H54 (cell line): ENCODE measurements at places on chromosomes 12 and 14.

GRCh38 chr14:61344437-61345150 is 23.2 kb downstream of the PRKCH start:
- DNase-seq = no peak

DNA sequence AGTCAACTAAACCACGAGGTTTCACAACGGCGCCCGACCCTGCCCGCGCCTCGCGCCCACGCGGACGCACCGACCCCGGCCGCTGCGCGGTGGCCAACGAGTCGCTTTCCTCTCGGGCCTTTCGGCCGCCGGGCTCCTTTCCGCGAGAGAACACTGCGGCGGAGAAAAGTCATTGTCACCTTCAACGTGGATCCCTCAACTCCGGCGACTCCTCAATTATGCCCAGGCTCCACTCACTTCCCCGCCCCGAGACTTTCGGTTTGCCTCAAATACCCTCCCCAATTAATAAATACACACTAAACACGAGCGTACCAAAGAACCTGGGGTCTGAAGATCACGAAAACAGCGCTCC is 450 bp downstream of the SINHCAF start:
- DNase-seq = no peak

GRCh38 chr12:52756281-52756960 is 20.7 kb downstream of the KRT76 start:
- DNase-seq = no peak

DNA sequence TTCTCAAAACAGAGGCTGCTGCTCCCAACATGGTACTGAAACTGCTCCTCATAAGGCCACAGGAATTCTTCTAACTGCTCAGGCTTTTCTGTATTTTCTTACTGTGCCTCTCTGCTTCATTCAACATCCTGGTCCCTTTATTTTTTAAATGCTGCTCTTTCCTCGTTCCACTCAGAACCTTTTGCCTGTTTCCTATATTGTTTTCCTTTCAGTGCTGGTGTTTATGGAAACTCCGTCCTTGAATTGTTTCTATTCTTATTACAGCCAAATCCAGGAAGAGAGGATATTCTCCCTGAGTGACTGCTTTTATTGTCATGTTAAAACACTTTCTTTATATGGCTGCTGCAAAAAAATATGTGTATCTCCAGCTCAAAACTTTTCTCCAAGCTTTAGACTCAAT is 173.0 kb upstream of the E2F7 start:
- no peak for DNase-seq

DNA sequence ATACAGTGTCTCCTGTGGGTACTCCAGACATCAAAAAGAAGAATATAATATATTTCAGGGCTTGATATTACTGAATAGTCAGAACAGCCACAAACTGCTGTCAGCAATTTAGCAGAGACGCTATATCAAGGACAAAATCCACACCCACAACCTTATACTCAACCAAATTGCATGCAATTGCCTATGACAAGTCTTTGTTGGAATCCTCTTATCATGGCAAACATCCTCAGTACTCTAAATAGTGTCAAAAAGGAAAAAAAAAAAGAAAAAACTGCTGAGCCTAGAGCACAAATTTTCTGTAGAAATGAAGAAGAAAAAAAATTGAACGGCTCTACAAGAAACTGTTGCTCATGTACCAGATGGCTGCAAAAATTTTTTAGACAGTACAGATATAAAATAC is 485.7 kb downstream of the TMTC2 start:
- DNase-seq = no peak

GRCh38 chr12:52323416-52324152 is 2.4 kb upstream of the KRT83 start:
- DNase-seq = no peak

DNA sequence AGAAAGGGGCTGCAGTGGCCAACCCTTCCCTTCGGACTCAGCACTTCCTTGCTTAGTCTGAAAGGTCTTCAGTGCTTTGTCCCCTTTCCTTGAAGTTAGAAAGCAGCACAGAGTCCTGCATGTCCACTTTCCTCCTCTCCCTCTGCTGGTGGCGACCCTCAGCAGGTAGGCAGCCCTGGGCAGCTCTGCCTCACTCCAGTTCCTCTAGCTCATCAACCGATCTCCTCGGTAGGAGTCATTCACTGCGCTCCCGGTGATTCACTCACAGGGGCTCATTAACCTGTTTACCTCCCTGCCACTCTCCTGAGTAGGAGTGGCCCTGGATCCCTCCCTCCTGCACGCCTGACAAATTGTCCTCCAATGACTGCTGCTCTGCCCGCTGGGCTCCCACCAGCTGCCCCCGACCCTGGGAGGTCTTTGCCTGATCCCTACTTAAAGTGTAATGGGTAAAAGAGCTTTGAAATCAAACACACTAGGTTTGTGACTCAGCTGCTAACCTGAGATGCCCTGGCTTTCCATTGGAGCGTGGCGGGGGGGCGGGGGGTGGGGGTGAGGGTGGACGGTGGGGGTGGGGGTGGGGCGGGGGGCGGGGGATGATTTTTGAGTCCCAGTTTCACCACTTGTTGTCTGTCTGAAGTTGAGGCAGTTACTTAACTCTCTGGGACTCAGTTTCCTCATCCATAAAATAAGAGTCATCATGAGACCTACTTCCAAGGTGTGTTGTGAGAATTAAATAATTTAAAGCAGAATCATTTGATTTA is 4.2 kb downstream of the SCNN1A start:
- peak; percentile 87 for DNase-seq

DNA sequence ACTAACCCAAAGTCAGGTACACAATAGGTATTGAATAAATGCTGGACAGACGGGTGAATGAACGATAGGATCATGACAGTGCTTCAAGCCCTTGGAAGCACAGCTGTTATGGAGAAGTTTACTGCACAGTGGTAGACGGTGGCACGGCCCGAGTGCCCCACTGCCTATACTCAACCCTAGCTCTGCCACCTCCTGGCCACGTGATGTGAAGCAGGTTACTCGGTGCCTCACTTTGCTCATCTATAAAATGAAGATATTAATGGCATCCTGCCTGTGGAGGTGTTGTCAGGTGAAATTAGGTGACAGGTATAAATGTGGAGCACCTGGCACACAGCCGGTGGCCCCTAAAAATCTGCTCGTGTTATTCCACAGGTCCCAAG is 5.8 kb downstream of the ASB2 start:
- DNase-seq = no peak

GRCh38 chr14:77273796-77274195 is 2.8 kb upstream of the NGB start:
- DNase-seq = no peak

- DNase-seq = no peak
Observed at GRCh38 chr12:25904442-25904841, 54.0 kb upstream of the RASSF8 start.

DNA sequence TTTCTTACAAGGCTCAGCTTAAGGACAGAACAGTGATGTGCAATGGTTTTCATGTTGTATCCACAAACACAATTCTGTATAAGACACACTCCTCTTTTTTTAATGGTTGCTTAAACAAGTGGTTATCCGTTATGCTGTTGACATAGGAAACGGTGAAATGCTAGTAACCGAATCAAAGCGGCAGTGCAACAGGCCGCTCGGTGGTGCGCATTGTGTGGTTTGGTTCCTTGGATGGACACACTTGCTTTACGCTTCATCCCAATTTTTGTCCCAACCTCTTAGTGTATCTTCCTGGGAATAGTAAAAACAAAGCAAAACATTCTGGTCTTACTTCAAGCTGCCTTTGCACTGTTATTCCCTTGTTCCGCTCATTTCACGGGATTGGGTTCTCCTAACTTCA is 650 bp upstream of the PTGER2 start:
- no peak for DNase-seq

- no peak for DNase-seq
Observed at GRCh38 chr12:59173695-59174094, 253.4 kb upstream of the LRIG3 start.

GRCh38 chr14:85442996-85443395 is 86.9 kb upstream of the FLRT2 start:
- DNase-seq = no peak

DNA sequence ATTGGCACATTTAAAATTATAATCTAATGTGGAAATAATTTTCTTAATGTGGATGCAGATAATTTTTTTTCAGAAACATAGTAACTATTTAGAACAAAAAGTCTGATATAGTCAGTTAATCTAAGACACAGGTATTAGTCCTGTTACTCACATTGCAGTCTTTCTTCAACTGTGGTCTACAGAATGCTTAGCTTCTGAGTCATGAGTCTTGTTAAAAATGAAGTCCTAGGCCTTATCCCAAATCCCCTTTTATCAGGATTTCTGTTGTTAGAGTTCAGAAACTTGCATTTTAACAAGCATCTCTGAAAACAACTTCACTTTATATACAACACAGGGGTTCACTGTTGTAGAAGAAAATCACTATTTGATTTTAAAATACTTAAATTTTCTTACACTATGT is 112.2 kb downstream of the SLC16A7 start:
- DNase-seq = peak; percentile 7

- DNase-seq = no peak
Observed at GRCh38 chr12:24057920-24058476, 108.5 kb upstream of the SOX5 start.

GRCh38 chr12:62651138-62651537 is 184.5 kb downstream of the MON2 start:
- no peak for DNase-seq

DNA sequence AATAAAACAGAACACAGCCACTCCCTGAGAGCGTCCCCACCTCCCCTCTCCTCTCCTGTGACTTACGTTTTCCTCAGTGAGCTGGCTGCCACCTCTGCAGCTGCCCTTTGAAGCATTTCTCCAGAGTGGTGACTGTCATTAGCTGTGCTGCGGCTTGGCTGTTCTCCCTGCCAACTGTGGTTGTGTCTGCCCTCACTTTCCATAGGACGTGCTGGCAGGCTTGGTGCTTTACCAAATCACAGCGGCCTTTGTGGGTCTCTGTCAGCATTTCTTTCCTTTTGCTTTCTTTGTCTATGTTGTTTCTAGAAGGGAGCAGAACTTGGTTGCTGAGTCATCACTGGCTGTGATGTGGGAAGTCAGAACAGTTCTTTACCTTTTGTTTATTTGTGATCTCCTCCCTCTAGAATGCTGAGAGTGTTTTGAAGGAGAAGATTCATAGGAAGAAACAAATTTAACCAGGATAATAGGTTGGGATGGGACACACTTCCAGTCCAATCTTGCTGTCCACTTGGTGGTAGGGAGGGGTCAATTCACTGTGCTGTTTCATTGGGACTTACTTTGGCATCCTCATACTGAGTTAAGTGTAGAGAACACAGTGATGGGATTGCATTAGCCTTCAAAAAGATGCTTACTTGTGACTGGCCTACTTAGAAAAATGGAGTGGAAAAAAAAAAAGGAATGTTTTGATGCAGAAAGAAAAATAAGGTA is 88.2 kb downstream of the TMX1 start:
- DNase-seq = no peak

DNA sequence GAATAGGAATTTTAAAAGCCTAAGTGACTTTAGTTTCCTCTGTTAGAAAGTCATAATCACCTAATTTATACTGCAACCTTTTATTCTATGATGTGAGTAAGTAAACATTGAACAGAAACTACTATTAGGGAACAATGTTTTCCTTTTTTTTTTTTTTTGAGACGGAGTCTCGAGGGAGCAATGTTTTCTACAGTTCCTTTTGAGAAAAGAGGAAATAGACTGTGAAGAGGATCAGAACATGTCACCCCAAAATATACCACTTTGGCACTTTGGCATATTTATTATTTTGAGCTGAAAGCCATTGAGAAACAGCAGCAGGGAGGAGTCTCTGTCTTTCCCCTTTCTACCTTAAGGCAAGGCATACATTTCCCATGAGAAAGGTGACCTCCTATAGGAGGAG is 162.7 kb upstream of the CNOT2 start:
- DNase-seq = no peak

GRCh38 chr14:60114881-60115280 is 23.2 kb downstream of the PCNX4 start:
- DNase-seq = no peak

GRCh38 chr14:104345621-104346462 is 207.5 kb downstream of the KIF26A start:
- DNase-seq = no peak

- DNase-seq = no peak
Observed at GRCh38 chr12:109343677-109344076, 4.0 kb upstream of the MYO1H start.

GRCh38 chr14:62604524-62604923 is 440.7 kb downstream of the KCNH5 start:
- no peak for DNase-seq
